ENCODE measurements at places on chromosomes 4 and X. TPM values are rescaled to one million over a fixed set of nuclear protein-coding genes. Genes with fewer than 3 reads are reported as not detected.

DNA sequence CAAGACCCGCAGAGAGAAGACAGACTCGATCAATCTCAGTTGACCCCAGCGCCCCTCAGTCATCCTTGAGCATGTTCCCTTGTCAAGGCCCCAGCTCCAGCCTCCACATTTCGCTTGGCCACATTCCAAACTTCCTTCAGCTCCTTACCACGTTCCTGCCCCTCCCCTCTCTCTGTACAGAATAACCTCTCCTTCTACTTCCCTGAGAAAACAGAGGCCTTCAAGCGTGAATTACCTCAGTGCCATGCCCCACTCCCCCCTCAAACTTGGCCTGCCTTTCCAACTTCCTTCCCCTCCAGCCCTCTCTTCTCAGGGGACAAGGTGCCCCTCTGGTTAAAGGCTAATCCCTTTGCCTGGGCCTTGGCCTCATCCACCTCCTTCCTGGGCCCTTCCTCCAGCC, 3.2 kb upstream of the RIPPLY1 start:
- no peaks in the 10 kb centered on the region for H3K36me3 ChIP-seq
- peak overlapping the region; percentile 36 for H3K27ac ChIP-seq
- DNase-seq: peak; percentile 45
- H3K27me3 ChIP-seq: no peaks in the 10 kb centered on the region

GRCh38 chr4:158020176-158020575, 152.6 kb downstream of the GASK1B start:
- no peaks in the 10 kb centered on the region for H3K27me3 ChIP-seq
- no peak overlapping the region for H3K4me3 ChIP-seq
- H3K27ac ChIP-seq: peak overlapping the region; percentile 77
- no peaks in the 10 kb centered on the region for H3K36me3 ChIP-seq

DNA sequence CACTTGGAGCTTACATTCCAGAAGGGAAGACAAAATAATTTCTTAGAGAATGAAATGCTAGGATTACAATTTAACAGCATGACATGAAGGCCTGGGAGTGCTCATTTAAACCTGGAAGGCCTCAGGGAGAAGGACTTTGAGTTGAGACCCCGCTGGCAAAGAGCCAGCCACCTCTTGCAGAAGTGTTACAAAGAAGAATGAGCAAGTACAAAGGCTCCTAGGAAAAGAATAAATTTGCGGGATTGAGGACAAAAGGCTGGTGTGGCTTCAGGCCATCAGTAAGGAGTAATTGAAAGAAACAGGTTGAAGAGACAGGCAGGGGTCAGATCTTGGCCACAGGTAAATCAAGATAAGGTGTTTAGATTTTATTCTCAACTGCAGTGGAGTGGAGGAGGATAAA, 3.1 kb upstream of the ELOVL6 start:
- H3K36me3 ChIP-seq: no peaks in the 10 kb centered on the region
- DNase-seq: peak; percentile 6
- H3K27me3 ChIP-seq: no peaks in the 10 kb centered on the region

TMEM150C gene
- 2.0 TPM for polyA plus RNA-seq

GRCh38 chr4:175884048-175884447, 72.0 kb upstream of the GPM6A start:
- H3K27me3 ChIP-seq: no peaks in the 10 kb centered on the region
- H3K36me3 ChIP-seq: no peaks in the 10 kb centered on the region
- H3K27ac ChIP-seq: no peak overlapping the region
- no peak for DNase-seq
- no peaks in the 10 kb centered on the region for H3K4me1 ChIP-seq

- DNase-seq: no peak
- no peak overlapping the region for H3K27ac ChIP-seq
- no peak overlapping the region for H3K4me3 ChIP-seq
- no peaks in the 10 kb centered on the region for H3K36me3 ChIP-seq
- no peaks in the 10 kb centered on the region for H3K4me1 ChIP-seq
- H3K27me3 ChIP-seq: no peaks in the 10 kb centered on the region
Observed at GRCh38 chr4:181877329-181877848, 365.8 kb upstream of the TENM3 start.

KCNE5 gene
- not detected for polyA plus RNA-seq

FAM156B gene
- 59.9 TPM for polyA plus RNA-seq

SASH3 gene
- 3.8 TPM for polyA plus RNA-seq

DNA sequence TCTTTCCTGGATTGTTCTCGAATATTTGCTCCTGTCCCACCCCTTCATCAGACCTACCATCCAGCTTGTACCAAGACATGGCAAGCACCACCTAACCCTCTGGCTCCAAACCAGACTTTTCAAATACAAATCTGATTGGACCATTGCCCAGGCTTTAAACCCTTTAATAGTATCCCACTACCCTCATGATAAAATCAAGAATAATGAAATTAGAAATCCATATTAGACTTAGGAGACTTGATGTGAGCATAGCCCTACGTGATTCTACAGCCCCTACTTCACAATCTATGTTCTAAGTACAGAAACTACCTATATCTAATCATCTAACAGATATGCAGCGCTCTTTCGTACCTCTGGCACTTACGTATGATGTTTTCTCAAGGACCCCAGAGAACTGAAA, 375.2 kb upstream of the CPEB2 start:
- H3K27me3 ChIP-seq: no peaks in the 10 kb centered on the region
- no peak overlapping the region for H3K4me3 ChIP-seq
- no peaks in the 10 kb centered on the region for H3K36me3 ChIP-seq
- DNase-seq: no peak
- no peak overlapping the region for H3K27ac ChIP-seq
- no peaks in the 10 kb centered on the region for H3K4me1 ChIP-seq

GRCh38 chr4:7810783-7811535, 128.7 kb downstream of the AFAP1 start:
- no peak for DNase-seq
- peaks cover 34% of the 10 kb centered on the region for H3K4me1 ChIP-seq
- no peaks in the 10 kb centered on the region for H3K27me3 ChIP-seq
- no peaks in the 10 kb centered on the region for H3K36me3 ChIP-seq

DNA sequence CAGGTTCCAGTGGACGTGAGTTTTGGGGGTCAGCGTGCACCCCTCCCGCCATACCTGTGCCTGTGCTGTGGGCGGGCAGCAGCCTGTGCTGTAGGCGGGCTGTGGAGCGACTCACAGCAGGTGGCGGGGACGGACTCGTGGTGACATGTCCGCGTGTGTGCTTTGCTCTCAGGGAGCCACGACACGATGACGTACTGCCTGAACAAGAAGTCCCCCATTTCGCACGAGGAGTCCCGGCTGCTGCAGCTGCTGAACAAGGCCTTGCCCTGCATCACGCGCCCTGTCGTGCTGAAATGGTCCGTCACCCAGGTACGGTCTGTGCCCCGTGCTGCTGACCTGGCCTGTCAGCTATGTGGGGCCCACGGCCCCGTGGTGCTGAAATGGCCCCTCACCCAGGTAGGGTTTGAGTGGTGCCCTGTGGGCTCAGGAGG, 7.4 kb downstream of the PLCXD1 start:
- H3K27ac ChIP-seq: no peak overlapping the region
- peaks cover 11% of the 10 kb centered on the region for H3K36me3 ChIP-seq
- DNase-seq: no peak
- no peaks in the 10 kb centered on the region for H3K27me3 ChIP-seq
- no peak overlapping the region for H3K4me3 ChIP-seq

DNA sequence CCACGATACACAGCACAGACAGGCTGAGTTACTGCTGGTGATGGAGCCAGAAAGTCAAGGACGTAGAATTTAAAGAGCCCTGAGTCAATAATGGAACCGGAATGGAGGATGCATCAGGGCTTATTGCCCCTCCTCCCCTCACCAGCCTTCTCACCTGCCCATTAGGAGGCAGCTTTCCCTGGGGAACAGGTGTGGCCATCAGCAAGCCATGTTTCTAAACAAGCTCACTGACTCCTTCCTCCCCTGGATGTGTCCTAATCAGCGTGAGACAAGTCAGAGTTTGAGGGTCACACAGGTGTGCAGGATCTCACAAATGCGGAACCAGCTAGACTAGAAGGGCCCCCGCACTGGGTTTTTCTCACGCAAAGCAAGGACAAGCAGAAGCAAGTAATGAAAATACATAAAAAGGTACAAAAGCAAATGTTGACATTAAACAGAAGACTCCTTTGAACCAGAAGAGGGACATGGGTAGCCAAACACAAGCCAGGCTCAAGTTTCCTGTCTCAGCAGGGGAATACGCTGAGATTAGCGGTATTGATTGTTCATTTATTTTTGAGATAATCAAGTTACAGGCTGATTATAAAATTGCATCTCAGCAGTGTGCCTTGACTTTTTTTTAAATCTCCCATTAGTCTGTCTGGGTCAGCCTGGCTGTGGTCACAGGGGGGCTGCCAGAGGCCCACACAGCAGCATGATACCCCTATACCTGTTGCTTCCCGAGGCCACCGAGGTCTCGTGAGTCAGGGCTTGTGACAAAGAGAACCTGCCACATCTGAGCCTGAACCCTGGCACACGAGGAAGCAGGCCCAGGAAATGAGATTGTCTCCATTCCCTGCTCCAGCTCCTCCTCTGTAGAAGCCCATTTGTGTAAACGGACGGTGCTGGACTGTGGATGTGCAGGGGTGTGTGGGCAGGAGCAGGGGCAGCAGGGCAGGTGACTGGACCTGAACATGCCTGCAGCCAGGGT, 37.4 kb downstream of the CCKAR start:
- DNase-seq: peak; percentile 26
- H3K4me1 ChIP-seq: no peaks in the 10 kb centered on the region
- H3K27ac ChIP-seq: no peak overlapping the region
- H3K4me3 ChIP-seq: no peak overlapping the region
- H3K36me3 ChIP-seq: no peaks in the 10 kb centered on the region

IGFBP7 gene
- polyA plus RNA-seq: 240 TPM

RTL3 gene
- polyA plus RNA-seq: not detected

SNCA gene
- 3.6 TPM for polyA plus RNA-seq

DNA sequence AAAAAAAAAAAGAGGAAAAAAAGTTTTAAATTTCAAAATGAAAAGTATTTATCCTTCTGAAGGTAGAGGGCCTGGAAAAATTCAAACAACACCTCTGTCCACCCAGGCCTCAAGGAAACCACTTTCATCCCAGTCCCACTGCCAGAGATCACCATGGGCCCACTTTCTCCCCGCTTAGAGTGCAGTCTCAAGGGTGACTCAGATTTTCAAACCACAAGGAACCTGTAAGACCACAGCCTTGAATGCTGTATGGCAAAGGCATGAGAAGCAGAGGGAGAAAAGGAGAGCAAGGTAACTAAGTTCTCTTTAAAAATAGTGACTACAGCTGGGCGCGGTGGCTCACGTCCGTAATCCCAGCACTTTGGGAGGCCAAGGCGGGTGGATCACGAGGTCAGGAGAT, 87.9 kb upstream of the PACRGL start:
- H3K27ac ChIP-seq: no peak overlapping the region
- no peaks in the 10 kb centered on the region for H3K4me1 ChIP-seq

DNA sequence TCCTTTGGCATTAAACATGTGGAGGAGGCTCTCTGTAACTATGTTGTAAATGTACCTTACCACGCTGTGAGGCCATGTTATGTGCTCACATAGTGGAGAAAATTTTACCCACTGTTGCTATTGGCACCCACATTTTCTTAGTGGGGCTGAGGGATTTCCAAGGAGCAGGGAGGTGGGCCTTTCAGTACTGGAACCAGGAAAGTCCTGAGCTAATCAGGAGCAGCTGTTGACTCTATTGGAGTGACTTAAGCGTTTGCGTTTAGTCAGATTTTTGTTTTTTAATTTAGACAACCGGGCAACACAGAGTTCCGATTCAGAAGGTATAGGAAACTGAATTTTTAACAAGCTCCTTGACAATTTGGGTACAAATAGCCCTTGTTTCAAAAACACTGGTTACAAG, 30.7 kb upstream of the WDR17 start:
- H3K27me3 ChIP-seq: no peaks in the 10 kb centered on the region
- H3K27ac ChIP-seq: no peak overlapping the region
- no peak for DNase-seq

GRCh38 chrX:139766545-139766983, 58.6 kb upstream of the MCF2 start:
- H3K36me3 ChIP-seq: peaks cover 2% of the 10 kb centered on the region
- no peaks in the 10 kb centered on the region for H3K27me3 ChIP-seq
- DNase-seq: no peak
- no peaks in the 10 kb centered on the region for H3K4me1 ChIP-seq

SRPX gene
- polyA plus RNA-seq: 4.9 TPM

- H3K27me3 ChIP-seq: no peaks in the 10 kb centered on the region
- no peaks in the 10 kb centered on the region for H3K36me3 ChIP-seq
- DNase-seq: peak; percentile 62
- H3K4me3 ChIP-seq: peak overlapping the region; percentile 3
- H3K4me1 ChIP-seq: peaks cover 4% of the 10 kb centered on the region
Observed at GRCh38 chrX:74420196-74421035, 877 bp upstream of the SLC16A2 start.

DNA sequence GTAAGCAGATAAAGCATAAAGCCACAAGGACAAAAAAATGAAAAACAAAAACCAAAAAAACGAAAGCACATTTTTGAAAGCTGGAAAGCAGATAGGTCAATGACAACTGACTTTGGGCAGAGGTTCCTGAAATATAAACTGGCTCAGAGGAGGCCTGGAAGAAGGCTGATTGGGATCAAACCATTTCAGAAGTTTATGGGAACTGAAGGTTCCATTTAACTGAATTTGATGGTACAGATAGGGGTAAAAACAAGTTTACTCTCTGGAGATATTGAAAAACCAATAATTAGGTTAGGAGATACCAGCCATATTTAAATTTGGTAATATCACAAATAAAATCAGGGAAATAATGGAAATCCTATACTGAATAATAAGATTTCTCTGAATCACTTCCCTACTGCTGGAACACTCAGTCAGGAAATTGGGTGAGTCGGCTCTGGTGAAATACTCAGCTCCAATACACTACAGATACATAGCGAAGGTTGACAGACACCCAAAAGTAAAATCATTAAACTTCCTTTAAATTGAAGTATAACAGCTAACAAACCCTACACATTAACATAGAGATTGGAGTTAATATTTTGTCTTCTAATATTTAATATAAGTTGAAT, 1584.3 kb downstream of the STIM2 start:
- H3K27me3 ChIP-seq: no peaks in the 10 kb centered on the region
- no peak overlapping the region for H3K27ac ChIP-seq
- H3K4me1 ChIP-seq: no peaks in the 10 kb centered on the region
- H3K4me3 ChIP-seq: no peak overlapping the region

DNA sequence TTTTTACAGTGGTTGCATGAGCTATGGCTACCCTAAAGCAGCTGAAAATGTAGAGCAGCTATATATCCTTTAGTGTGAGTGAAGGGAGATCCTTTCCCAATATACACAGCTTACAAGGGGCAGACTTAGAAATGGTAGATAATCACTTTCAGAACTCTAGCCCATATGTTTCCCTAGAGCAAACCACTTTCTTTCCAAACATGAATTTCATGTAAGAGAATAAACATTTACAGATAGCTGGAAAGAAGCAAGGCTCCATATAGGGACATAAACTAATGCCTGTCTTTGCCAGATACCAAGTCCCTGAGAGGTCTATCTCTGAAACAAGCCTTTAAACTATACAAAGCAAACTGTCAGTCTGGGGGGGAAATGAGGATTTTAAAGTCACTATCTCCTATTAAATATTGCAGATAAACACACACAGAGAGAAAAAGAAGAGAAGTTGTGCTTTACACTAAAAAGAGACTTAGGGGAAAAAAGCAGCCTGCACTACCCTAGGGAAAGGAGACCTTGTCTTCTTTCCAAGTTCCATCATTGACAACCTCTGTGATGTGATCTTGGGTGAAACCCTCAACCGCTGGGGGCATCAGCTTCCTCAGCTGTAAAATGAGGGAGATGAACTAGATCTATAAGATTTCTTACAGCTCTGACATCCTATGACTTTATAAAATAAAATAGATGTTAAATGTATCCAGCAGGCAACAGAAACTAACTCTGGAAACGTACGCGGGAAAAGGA, 73.6 kb downstream of the TMEM156 start:
- no peaks in the 10 kb centered on the region for H3K4me1 ChIP-seq
- no peak overlapping the region for H3K4me3 ChIP-seq
